ENCODE measurements at places on chromosomes 5 and 9.

- DNase-seq: no peak
Observed at GRCh38 chr9:120256146-120256545, 323.8 kb downstream of the CDK5RAP2 start.

GRCh38 chr5:127041571-127041970 lies 11.2 kb upstream of the MARCHF3 start:
- no peak for DNase-seq

- DNase-seq: no peak
Observed at GRCh38 chr9:113999256-114000062, 78.6 kb downstream of the AMBP start.

GRCh38 chr9:96085491-96086143 lies 210.1 kb downstream of the ERCC6L2 start:
- no peak for DNase-seq

GRCh38 chr5:56316299-56316994 lies 83.3 kb upstream of the ANKRD55 start:
- no peak for DNase-seq

- DNase-seq: no peak
Observed at GRCh38 chr9:91376239-91376638, 14.5 kb upstream of the AUH start.

GRCh38 chr5:157486221-157486681 lies 26.2 kb downstream of the NIPAL4 start:
- no peak for DNase-seq

GRCh38 chr5:171595801-171596231 lies 176.4 kb downstream of the FGF18 start:
- no peak for DNase-seq

GRCh38 chr5:60521376-60522291 lies 178.3 kb downstream of the DEPDC1B start:
- DNase-seq: no peak

GRCh38 chr9:71571186-71571585 lies 197.1 kb downstream of the CEMIP2 start:
- no peak for DNase-seq
